Naive B cell (primary cell): ENCODE measurements at places on chromosomes 1 and 21. TPM values are rescaled to one million over a fixed set of nuclear protein-coding genes. Genes with fewer than 3 reads are reported as not detected.

IFI44L gene
- 25.9 TPM for polyA plus RNA-seq

DNA sequence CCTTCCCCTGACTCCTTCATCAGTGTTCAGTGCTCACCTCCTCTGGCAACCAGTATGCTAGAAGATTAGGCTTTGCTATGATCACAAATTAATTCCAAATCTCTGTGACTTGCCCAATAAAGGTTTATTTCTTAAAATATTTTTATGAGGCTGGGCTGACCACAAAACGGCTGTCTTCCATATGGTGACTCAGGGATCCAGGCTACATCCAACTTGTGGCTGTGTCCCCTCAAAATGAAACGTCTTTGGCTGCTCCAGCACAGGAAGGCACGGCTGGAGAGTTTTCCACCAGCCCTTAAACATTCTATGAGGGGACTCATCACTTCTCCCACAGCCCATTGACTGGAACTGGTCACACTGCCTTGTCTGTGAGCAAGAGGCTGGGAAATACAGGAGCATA lies 131.5 kb downstream of the HUNK start:
- H3K4me1 ChIP-seq: no peaks in the 10 kb centered on the region
- H3K27ac ChIP-seq: no peak overlapping the region
- H3K36me3 ChIP-seq: no peaks in the 10 kb centered on the region
- peaks cover 9% of the 10 kb centered on the region for H3K27me3 ChIP-seq
- no peak for DNase-seq

GRCh38 chr21:25664491-25664931 lies 25.5 kb downstream of the JAM2 start:
- H3K27me3 ChIP-seq: no peaks in the 10 kb centered on the region
- H3K4me1 ChIP-seq: no peaks in the 10 kb centered on the region
- no peak overlapping the region for H3K27ac ChIP-seq
- DNase-seq: no peak

FALEC gene
- 1.5 TPM for polyA plus RNA-seq

- no peaks in the 10 kb centered on the region for H3K4me1 ChIP-seq
- no peak for DNase-seq
- no peaks in the 10 kb centered on the region for H3K36me3 ChIP-seq
- H3K4me3 ChIP-seq: no peak overlapping the region
Observed at GRCh38 chr1:218390618-218391017, 45.5 kb downstream of the TGFB2 start.

GRCh38 chr1:108075055-108075454 lies 110.1 kb upstream of the VAV3 start:
- H3K36me3 ChIP-seq: no peaks in the 10 kb centered on the region
- H3K27me3 ChIP-seq: no peaks in the 10 kb centered on the region
- peak overlapping the region; percentile 43 for H3K27ac ChIP-seq
- DNase-seq: peak; percentile 77
- H3K4me3 ChIP-seq: no peak overlapping the region

- no peaks in the 10 kb centered on the region for H3K36me3 ChIP-seq
- DNase-seq: no peak
- no peak overlapping the region for H3K4me3 ChIP-seq
- H3K4me1 ChIP-seq: peaks cover 4% of the 10 kb centered on the region
Observed at GRCh38 chr1:160144921-160145320, 6.5 kb upstream of the ATP1A4 start.

S100A2 gene
- polyA plus RNA-seq: not detected

- no peak for DNase-seq
- H3K27me3 ChIP-seq: peaks cover 6% of the 10 kb centered on the region
- no peaks in the 10 kb centered on the region for H3K36me3 ChIP-seq
- peaks cover 8% of the 10 kb centered on the region for H3K4me1 ChIP-seq
- no peak overlapping the region for H3K27ac ChIP-seq
- no peak overlapping the region for H3K4me3 ChIP-seq
Observed at GRCh38 chr1:47565676-47566075, 127.8 kb downstream of the FOXD2 start.

IVL gene
- not detected for polyA plus RNA-seq

PTPN22 gene
- 49.7 TPM for polyA plus RNA-seq

DNA sequence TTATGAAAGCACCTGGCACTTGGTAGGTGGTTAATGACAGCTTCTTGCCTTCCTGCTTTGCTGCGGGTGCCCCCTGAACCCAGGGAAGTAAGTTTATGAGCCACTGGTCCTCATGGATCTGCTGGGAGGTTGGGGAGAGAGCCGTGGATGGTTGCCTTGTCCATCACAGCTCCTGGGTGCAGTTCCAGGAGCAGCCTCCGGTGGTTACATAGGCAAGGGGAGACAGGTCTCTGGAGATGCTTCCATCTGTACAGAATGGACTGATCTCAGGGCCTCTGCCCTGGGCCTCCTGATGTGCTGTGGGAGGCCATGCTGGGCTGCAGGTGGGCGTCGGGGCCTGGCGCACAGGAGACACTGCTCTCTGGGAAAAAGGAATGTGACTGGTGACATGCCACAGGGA lies 31.6 kb upstream of the ARHGEF10L start:
- no peak overlapping the region for H3K4me3 ChIP-seq
- no peak for DNase-seq
- H3K27me3 ChIP-seq: no peaks in the 10 kb centered on the region
- H3K4me1 ChIP-seq: no peaks in the 10 kb centered on the region
- no peaks in the 10 kb centered on the region for H3K36me3 ChIP-seq

SYTL1 gene
- 85.3 TPM for polyA plus RNA-seq

DNA sequence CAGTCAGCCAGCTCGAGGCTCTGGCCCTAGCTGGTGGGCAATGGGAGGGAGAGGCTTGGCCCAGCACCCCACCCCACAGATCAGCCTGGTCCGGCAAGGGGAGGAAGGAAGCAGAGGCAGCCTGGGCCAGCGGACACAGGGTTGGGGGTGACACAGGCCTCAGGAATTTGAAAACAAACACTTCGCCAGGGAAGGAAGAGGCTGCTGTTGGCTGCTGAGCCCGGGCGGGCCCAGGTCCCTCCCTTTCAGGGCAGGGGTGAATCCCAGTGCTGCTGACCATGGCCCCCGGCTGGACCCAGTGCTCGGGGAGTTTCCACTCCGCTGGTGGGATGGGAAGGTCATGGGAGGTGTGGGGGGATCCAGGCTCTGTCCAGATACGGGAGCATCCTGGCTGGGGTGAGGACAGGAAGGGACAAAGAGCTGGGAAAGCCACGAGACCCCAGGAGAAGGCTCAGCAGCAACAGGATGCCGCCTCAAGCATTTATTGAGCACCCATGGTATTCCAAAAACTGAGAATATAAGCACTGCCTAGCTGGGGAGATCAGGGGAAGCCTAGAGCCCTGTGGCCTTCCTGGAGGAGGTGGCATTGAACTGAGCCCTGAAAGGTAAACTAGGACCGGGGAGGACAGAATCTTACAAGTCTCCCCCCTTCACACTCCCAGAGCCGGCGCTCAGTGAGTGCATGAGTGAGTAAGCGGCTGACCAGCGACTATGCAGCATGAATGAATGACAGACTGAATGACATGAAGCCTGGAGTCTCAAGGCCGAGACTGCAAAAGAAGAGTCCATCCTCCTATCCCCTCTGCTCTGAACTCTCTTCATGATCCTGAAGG lies 26.2 kb upstream of the EPHA2 start:
- no peak overlapping the region for H3K27ac ChIP-seq
- no peaks in the 10 kb centered on the region for H3K4me1 ChIP-seq
- peaks cover 27% of the 10 kb centered on the region for H3K27me3 ChIP-seq
- no peak for DNase-seq
- H3K36me3 ChIP-seq: no peaks in the 10 kb centered on the region
- H3K4me3 ChIP-seq: no peak overlapping the region

CLIC6 gene
- not detected for polyA plus RNA-seq

GRCh38 chr1:12040457-12041051 lies 21.3 kb downstream of the MIIP start:
- H3K27me3 ChIP-seq: no peaks in the 10 kb centered on the region
- peak overlapping the region; percentile 96 for H3K27ac ChIP-seq
- DNase-seq: peak; percentile 66
- no peaks in the 10 kb centered on the region for H3K36me3 ChIP-seq
- peaks cover 55% of the 10 kb centered on the region for H3K4me1 ChIP-seq

KCNN3 gene
- not detected for polyA plus RNA-seq

DNA sequence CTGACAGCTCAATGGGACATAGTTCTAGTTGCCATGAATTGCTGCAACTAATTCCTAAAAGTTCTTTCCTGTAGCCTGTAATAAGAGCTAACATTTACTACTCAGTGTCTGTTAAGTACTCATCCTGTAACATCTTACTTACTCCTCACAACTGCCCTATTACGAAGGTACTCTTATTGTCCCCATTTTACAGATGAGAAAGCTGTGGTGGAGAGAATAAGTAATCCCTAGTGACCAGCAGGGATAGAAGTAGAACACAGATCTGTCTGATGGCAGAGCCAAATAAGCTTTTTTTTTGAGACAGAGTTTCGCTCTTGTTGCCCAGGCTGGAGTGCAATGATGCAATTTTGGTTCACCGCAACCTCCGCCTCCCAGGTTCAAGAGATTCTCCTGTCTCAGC lies 3.1 kb downstream of the STK40 start:
- H3K4me1 ChIP-seq: peaks cover 66% of the 10 kb centered on the region
- DNase-seq: no peak
- H3K36me3 ChIP-seq: no peaks in the 10 kb centered on the region
- H3K27ac ChIP-seq: peak overlapping the region; percentile 37

DNA sequence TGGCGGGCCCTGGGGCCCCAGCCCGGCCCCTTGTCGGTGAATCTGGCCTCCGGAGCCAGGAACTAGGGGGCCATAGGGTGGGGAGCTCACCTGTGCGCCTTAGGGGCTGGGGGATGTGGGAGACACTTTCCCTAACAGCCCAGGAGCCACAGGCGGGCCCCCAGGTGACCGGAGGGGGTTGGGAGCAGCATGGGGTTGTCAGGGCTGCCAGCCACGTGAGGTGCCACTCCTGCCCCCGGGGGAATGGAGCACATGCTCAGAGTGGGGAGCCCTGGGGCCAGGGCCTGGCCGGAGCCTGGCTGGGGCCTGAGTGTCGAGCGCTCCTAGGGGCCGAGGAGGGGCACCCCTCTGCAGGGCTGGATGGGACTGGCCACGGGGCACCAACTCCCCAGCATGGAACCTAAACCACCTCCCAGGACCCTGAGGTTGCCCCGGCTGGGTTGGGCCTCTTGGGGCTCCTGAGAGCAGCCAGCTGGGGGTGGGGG lies 19.9 kb downstream of the PRXL2B start:
- H3K36me3 ChIP-seq: no peaks in the 10 kb centered on the region
- H3K4me3 ChIP-seq: no peak overlapping the region
- DNase-seq: no peak
- no peaks in the 10 kb centered on the region for H3K4me1 ChIP-seq
- H3K27me3 ChIP-seq: peaks cover 6% of the 10 kb centered on the region
- H3K27ac ChIP-seq: no peak overlapping the region
